Esophagus squamous epithelium (tissue), 5 donors: ENCODE measurements at places on chromosomes 13 and 19.

DNA sequence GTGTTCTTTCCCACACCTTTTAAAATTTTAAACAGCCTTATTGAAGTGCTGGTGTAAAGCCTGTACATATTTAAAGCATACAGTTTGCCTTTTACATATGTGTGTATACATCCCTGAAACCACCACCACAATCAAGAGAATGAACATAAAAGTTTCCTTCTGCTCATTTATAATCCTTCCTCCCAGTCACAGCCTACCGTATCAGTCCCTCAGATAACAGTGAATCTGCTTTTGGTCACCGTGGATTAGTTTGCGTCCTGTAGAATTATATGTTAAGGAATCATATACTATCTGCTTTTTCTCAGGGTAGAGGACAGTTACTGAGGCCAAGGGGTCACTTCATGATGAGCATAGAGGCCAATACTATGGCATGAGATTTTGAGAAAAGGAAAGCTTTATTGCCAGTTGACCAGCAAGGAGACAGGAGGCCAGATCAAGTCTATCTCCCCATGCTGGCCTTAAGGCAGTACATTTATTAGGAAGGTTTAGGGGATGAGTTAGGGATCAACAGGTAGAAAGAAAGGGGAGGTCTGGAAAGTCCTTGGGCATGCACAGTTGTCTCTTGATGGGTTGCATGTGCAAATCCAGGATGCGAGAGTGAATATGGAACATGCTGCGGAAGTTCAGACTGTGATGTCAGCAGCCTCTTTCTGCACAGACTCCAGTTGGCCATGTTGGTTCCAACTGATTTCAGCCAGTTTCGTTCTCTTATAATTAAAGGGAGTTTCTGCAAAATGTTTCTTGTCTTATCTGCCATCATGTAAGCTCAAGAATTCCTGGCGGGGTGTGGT is 36.3 kb upstream of the LSM14A start:
- H3K4me1 ChIP-seq, result peaks cover 20% of the 10 kb centered on the region
- H3K27ac ChIP-seq, result no peak overlapping the region
- no peak overlapping the region for H3K4me3 ChIP-seq
- no peaks in the 10 kb centered on the region for H3K36me3 ChIP-seq
- no peaks in the 10 kb centered on the region for H3K27me3 ChIP-seq

DNA sequence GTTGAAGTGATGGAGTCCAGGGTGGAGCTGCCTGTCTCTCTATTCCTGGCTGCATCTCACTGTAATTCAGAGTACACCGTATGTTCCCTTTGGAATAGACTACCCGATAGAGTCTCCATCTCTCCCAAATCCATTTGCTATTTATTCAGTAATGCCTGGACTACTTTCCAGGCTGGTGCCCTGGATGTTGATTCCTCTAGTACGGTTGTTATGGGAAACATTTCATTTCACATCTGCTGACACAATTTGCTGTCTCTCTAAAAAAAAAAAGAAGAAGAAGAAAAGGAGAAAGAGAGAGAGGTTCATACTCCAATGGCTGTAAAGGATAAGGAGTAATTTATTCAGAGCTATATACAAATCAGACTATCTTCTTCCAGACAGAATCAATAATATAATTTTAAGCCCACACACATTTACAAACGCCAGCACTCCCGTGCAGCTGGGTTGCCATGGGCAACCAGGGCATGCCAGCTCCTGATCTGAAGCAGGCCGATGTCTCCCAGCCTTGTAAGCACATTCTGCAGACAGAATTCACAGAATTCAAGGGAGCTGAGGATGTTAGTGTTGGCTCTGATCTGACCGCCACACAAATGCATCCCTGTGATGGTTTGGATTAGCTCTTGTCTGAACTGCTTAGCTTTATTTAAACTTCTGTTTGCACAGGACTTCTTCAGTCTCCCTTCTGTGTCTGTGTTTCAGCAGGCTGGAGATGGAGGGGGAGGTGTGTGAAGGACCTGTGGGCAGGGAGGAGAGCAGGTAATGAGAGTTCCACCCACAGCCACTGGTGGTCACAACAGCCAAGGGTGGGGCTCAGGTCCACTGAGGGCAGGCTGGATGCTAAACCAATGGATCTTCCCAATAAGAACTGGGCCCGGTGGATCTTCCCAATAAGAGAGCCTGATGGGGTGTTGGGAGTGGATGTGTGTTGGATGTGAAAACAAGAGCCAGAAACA is 66.0 kb downstream of the TEX26 start:
- H3K27me3 ChIP-seq, result no peaks in the 10 kb centered on the region
- H3K4me1 ChIP-seq, result no peaks in the 10 kb centered on the region

GRCh38 chr13:24631922-24632321 is 48.3 kb upstream of the ATP12A start:
- H3K4me3 ChIP-seq, result no peak overlapping the region
- DNase-seq, result no peak
- H3K27me3 ChIP-seq, result no peaks in the 10 kb centered on the region
- no peaks in the 10 kb centered on the region for H3K4me1 ChIP-seq
- H3K36me3 ChIP-seq, result no peaks in the 10 kb centered on the region

DNA sequence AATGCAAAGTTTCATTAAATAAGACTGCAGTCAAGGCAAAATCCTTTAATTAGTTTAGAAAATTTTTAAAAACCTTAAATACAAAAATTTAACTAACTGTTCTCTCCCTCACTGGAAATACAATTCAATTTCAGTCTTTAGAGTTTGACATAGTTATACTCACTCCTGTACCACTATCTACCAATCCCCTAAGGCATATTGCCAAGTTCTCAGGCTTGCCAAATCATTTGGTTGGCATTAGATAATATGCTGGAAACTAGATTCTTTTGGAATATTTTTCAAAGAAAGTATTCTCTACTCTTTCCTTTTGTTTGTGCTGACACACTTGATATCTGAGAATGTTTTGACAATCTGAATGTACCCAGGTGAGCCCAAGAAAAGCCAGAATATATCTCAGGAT is 77.2 kb downstream of the TSC22D1 start:
- no peaks in the 10 kb centered on the region for H3K27me3 ChIP-seq
- H3K27ac ChIP-seq, result no peak overlapping the region
- no peak overlapping the region for H3K4me3 ChIP-seq
- H3K4me1 ChIP-seq, result no peaks in the 10 kb centered on the region
- H3K36me3 ChIP-seq, result no peaks in the 10 kb centered on the region

DNA sequence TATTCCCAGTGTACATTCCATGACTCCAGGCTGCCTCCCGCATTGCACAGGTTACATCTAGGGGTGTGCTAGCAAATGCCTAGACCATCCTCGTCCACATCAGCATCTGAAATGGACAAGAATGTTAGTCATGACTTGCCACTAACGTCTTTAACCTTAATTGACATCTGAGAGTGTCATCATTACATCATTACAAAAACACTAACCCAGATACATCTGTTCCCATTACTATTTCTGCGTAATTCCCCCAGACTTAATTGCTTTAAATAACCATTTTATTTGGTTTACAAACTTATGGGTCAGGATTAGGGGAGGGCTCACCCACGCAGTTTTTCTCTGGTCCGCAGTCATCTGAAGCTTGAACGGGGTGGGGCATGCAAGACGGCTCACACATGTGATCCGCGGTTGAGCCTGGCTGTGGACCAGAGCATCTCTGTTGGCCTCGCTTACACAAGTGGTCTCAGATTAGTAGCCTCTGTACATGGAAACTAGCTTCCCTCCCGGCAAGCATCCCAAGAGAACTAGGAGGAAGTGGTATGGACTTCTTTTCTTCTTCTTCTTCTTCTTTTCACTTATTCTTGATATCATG is 15.9 kb downstream of the KL start:
- no peak for DNase-seq
- no peak overlapping the region for H3K4me3 ChIP-seq

DNA sequence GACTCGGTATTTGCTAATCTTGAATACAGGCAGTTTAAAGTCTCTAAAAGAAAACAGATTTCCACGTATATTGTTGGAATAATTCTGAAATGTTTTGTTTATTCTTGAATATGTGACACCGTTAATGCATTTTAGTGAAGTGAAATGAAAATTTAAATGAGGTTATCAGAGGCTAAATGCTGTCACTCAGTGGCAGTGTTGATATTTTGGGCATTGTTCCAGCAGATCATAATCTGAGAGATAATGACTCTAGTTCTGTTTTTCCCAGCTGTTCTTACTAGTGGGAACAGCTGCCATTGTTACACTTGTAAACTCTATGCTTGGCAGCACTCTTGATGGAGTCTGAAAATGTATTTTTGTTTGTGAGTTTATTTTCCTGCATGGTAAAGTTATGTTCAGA is 365.6 kb upstream of the SLC10A2 start:
- H3K27me3 ChIP-seq, result no peaks in the 10 kb centered on the region
- no peaks in the 10 kb centered on the region for H3K4me1 ChIP-seq
- no peaks in the 10 kb centered on the region for H3K36me3 ChIP-seq

DNA sequence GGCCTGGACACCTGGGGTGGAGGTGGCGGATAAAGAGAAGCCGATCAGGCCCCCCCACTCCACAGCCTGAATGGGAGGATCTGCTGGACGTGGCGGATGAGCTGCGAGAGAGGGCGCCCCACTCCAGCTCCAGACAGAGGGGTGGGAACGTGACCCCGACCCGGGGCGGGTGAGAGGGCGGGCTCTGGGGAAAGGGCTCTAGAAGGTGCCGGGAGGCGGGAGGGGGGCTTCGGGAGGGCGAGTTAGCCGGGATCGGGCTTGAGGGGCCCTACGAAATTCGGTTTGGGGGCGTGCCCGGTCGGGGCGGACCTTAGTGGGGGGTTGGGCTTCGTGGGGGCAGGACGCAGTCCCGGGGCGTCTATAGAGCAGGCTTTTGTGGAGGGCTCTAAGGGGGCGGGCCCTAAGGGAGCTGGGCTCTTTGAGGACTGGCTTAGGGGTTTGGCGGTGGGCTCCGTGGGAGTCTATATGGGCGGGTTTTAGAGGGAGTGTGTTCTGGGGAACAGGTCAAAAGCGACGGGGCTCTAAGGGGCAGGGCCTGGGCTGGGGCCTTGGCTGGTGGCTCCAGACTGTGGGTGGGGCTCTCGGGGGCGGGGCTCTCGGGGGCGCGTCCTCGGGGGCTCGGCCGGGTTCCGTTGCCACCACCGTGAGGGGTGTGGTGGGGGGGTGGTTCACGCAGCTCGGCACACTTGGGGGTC is 4.1 kb upstream of the NANOS3 start:
- no peaks in the 10 kb centered on the region for H3K36me3 ChIP-seq
- no peak overlapping the region for H3K27ac ChIP-seq
- no peak for DNase-seq
- H3K4me1 ChIP-seq, result peaks cover 5% of the 10 kb centered on the region
- peak overlapping the region; percentile 54 for H3K4me3 ChIP-seq

DNA sequence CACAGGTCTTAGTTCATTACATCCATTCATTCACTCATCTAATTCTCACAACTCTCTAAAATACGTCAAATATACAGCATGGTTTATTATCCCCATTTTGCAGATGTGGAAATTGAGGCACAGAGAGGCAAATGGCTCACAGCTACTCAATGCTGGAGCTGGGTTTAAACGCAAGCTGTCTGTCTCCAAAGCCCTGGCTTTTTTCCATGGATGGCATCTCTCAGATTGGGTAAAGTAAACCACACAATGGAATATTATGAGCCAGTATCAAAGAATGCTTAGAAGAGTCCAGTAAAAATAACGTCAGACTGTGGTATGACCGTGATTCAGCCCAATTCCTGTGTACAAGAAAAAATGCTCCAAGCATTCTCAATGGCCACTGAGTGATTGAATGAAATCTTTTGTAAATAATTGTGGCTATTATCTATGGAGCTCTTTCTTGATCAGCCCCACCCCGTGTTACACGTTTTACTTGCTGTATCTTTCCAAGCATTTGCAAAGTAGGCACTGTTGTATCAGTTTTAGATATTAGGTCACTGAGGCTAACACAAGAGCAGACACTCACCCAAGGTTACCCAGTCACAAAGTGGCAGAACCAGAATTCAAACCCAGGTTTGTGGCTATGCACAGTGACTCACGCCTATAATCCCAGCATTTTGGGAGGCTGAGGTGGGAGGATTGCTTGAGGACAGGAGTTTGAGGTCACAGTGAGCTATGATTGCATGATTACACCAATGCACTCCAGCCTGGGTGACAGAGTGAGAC is 5.5 kb upstream of the ACP7 start:
- H3K36me3 ChIP-seq, result no peaks in the 10 kb centered on the region
- no peak for DNase-seq
- peaks cover 3% of the 10 kb centered on the region for H3K27me3 ChIP-seq
- no peak overlapping the region for H3K27ac ChIP-seq

GRCh38 chr19:6914321-6914720 is 26.9 kb downstream of the ADGRE1 start:
- no peaks in the 10 kb centered on the region for H3K4me1 ChIP-seq
- no peak for DNase-seq
- H3K36me3 ChIP-seq, result no peaks in the 10 kb centered on the region
- no peaks in the 10 kb centered on the region for H3K27me3 ChIP-seq
- no peak overlapping the region for H3K4me3 ChIP-seq

- H3K36me3 ChIP-seq, result no peaks in the 10 kb centered on the region
- no peaks in the 10 kb centered on the region for H3K4me1 ChIP-seq
- no peak for DNase-seq
- H3K27me3 ChIP-seq, result peaks cover 16% of the 10 kb centered on the region
- no peak overlapping the region for H3K27ac ChIP-seq
These were observed 65.1 kb downstream of the FLT1 start for GRCh38 chr13:28429685-28430290.

DNA sequence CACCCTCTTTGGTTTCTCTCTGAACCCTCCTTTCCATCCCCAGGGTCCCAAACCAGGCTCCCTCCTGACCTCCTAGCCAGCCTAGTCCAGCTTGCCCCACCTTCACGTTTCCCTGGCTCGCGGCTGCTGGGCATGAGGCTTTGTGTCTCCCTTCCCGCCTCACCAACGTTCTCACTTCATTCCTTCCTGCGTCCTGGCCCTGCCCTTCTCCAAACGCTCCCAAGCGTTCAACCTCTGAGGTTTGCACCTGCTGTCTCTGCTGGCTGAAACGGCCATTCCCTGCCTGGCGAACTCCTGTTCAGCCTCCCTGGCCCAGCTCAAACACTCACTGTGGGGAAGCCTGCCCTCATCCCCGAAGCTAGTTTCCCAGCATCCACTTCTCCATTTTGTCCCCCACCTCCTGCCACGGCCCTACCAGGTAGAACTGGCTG is 12.4 kb downstream of the EPS8L1 start:
- H3K36me3 ChIP-seq, result peaks cover 47% of the 10 kb centered on the region
- H3K27ac ChIP-seq, result peak overlapping the region; percentile 52
- peak overlapping the region; percentile 69 for H3K4me3 ChIP-seq
- no peak for DNase-seq
- H3K27me3 ChIP-seq, result peaks cover 7% of the 10 kb centered on the region

DNA sequence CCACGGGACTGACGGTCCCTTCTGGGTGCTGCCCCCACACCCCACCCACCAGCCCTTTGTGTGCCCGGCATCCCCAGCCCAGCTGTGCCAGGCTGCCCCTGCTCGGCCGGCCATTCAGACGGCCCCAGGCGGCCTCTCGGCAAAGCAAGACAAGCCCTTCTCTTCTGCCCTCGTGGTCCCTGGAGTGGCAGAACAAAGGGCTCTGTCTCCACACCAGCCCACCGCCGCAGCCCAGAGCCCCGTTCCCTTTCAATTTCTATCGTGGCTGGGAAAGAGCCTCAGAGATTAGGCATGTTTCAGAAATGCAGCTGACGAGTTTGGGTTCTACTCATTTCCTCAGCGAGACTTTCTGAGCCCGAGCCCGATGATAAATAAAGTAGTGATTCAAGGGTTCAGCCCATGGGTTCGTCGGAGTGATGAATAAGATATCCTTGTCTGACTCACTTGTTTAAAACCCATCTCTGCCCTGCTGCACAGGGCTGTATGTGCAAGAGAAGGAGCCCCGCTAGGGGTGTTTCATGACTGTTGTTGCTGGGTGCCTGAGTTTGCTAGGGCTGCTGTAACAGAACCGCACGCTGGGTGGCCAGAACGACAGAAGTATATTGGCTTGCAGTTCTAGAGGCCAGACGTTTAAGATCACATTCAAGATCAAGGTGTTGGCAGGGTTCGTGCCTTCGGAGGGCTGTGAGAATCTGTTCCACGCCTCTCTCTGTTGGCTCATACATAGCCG is 4.3 kb downstream of the MYO9B start:
- H3K4me1 ChIP-seq, result peaks cover 65% of the 10 kb centered on the region
- H3K4me3 ChIP-seq, result peak overlapping the region; percentile 41
- no peaks in the 10 kb centered on the region for H3K36me3 ChIP-seq
- peak overlapping the region; percentile 84 for H3K27ac ChIP-seq
